Activated naive CD8-positive, alpha-beta T cell treated with anti-CD3 and anti-CD28 coated beads, Interleukin-2, amount 10 ng/mL, durations not matched to agents 7 days and 5 days (primary cell): ENCODE measurements at places on chromosomes 5 and 9. TPM values are rescaled to one million over a fixed set of nuclear protein-coding genes. Genes with fewer than 3 reads are reported as not detected.

Gene TNFAIP8
- 122 TPM for total RNA-seq

Gene DRD1
- not detected for total RNA-seq

Gene ADAMTS19
- total RNA-seq: not detected

Gene ACTL7A
- total RNA-seq: not detected

Gene C9orf153
- total RNA-seq: 0.30 TPM

Gene OR1J2
- not detected for total RNA-seq

GRCh38 chr5:122138356-122138755 lies 9.0 kb downstream of the ZNF474 start:
- H3K27ac ChIP-seq: no peak overlapping the region
- DNase-seq: no peak
- H3K4me3 ChIP-seq: no peak overlapping the region
- peaks cover 9% of the 10 kb centered on the region for H3K4me1 ChIP-seq
- no peaks in the 10 kb centered on the region for H3K36me3 ChIP-seq
- H3K27me3 ChIP-seq: peaks cover 4% of the 10 kb centered on the region

- peaks cover 10% of the 10 kb centered on the region for H3K4me1 ChIP-seq
- H3K4me3 ChIP-seq: no peak overlapping the region
- no peak for DNase-seq
- peaks cover 44% of the 10 kb centered on the region for H3K36me3 ChIP-seq
- no peaks in the 10 kb centered on the region for H3K27me3 ChIP-seq
These were observed 20.2 kb downstream of the ZBED3 start for GRCh38 chr5:77066823-77067442.

- H3K27ac ChIP-seq: no peak overlapping the region
- H3K4me1 ChIP-seq: no peaks in the 10 kb centered on the region
These were observed 532.4 kb downstream of the TLR4 start for GRCh38 chr9:118236625-118237024.

- no peaks in the 10 kb centered on the region for H3K36me3 ChIP-seq
- H3K27ac ChIP-seq: no peak overlapping the region
- no peak overlapping the region for H3K4me3 ChIP-seq
- no peak for DNase-seq
- peaks cover 20% of the 10 kb centered on the region for H3K4me1 ChIP-seq
These were observed 40.4 kb downstream of the SAR1B start for GRCh38 chr5:134592141-134592746.

DNA sequence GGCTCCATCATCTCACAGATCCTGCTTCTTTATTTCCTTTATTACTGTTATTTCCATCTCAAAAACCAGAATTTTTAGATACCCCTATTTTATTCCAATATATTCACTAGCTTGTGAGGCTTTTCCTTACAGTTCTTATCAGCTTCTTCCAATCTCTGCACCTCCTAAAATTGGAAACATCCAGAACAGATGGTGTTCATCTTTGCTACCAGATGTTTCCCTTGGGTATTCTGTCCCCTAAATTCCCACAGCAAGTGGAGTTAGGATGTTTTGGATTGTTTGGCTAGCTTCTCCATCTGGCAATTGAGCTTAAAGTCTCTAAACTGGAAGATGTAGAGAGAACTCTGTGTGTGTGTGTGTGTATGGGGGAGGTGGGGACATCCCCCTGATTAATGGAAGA lies 580.4 kb downstream of the DTWD2 start:
- H3K27ac ChIP-seq: no peak overlapping the region
- no peaks in the 10 kb centered on the region for H3K27me3 ChIP-seq
- no peaks in the 10 kb centered on the region for H3K4me1 ChIP-seq
- H3K4me3 ChIP-seq: no peak overlapping the region
- DNase-seq: no peak

- H3K36me3 ChIP-seq: no peaks in the 10 kb centered on the region
- H3K4me3 ChIP-seq: no peak overlapping the region
- no peaks in the 10 kb centered on the region for H3K27me3 ChIP-seq
- H3K27ac ChIP-seq: no peak overlapping the region
These were observed 669.2 kb downstream of the NR2F1-AS1 start for GRCh38 chr5:92911851-92912250.

DNA sequence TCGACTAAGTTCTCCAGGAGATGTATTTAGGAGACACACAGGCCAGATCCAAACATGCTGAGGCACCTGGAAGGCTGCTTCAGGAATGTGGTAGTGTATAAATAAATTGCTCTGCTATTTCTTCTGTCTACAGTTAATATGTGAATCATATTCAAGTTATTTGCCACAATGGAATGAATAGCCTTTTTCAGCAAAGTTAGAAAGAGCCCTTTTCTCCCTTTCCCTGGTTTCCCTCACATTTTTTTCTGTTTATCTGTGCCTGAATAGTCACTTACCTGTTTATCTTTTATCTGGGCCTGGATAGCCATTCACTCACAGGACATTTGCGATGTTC lies 44.1 kb upstream of the CLINT1 start:
- no peak for DNase-seq
- H3K27me3 ChIP-seq: peaks cover 2% of the 10 kb centered on the region
- no peaks in the 10 kb centered on the region for H3K36me3 ChIP-seq

GRCh38 chr5:135738564-135738875 lies 95.9 kb upstream of the SLC25A48 start:
- H3K27ac ChIP-seq: no peak overlapping the region
- H3K4me3 ChIP-seq: no peak overlapping the region
- H3K36me3 ChIP-seq: no peaks in the 10 kb centered on the region
- H3K27me3 ChIP-seq: no peaks in the 10 kb centered on the region
- DNase-seq: no peak
- no peaks in the 10 kb centered on the region for H3K4me1 ChIP-seq

GRCh38 chr5:97365918-97366317 lies 182.9 kb upstream of the RIOK2 start:
- H3K4me3 ChIP-seq: no peak overlapping the region
- DNase-seq: no peak
- H3K36me3 ChIP-seq: no peaks in the 10 kb centered on the region
- no peaks in the 10 kb centered on the region for H3K27me3 ChIP-seq
- H3K27ac ChIP-seq: no peak overlapping the region

DNA sequence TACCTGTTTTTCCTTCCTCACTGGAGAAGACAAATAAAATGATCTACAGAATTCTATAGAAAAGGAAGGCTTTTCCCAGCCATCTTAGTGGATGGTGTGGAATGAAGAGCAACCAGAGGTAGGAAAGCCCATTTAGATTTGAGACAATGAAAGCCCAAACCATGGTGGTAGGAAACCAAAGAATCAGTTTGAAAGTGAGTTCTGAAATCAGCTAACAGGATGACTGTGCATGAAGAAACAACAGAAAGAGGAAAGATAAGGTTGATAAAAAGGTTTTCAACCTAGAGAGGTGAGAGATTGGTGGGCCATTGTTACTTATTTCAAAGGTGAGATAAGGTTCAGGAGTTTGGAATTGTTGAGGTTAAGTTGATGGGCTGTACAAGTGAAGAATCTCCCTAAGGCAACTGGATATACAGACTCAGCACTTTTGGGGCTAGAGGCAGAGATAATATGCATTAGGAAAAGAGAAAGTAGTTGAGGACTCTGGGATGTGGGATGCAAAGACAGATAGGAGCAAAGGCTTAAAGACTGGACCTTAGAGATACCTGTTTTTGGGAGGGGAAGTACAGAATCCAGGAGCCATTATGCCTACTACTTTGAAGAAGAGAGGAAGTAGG lies 2.4 kb downstream of the CHMP5 start:
- no peaks in the 10 kb centered on the region for H3K27me3 ChIP-seq
- H3K27ac ChIP-seq: peak overlapping the region; percentile 97
- no peak for DNase-seq
- H3K36me3 ChIP-seq: peaks cover 43% of the 10 kb centered on the region
